ENCODE measurements at places on chromosomes 16 and 17.

GRCh38 chr17:2855063-2855600 is 58.9 kb downstream of the RAP1GAP2 start:
- DNase-seq = no peak

DNA sequence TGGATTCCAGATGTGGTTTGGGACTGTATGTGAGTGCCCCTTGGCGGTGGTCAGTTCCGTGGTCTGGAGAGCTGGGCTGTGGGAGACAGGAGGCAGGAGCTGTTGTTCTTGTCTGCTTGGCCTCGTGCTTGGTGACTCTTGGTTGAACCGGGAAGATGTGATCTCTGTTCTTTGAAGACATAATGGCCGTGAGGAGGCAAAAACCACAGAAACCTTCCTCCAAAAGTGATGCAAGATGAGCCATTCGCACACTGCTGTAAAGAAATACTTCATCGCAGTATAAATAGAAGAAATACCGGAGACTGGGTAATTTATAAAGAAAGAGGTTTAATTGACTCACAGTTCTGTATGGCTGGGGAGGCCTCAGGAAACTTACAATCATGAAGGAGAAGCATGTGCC is 128.8 kb downstream of the RAP1GAP2 start:
- DNase-seq = no peak

- DNase-seq = no peak
These were observed 4.6 kb downstream of the PTGES3L start for GRCh38 chr17:42975265-42975664.

DNA sequence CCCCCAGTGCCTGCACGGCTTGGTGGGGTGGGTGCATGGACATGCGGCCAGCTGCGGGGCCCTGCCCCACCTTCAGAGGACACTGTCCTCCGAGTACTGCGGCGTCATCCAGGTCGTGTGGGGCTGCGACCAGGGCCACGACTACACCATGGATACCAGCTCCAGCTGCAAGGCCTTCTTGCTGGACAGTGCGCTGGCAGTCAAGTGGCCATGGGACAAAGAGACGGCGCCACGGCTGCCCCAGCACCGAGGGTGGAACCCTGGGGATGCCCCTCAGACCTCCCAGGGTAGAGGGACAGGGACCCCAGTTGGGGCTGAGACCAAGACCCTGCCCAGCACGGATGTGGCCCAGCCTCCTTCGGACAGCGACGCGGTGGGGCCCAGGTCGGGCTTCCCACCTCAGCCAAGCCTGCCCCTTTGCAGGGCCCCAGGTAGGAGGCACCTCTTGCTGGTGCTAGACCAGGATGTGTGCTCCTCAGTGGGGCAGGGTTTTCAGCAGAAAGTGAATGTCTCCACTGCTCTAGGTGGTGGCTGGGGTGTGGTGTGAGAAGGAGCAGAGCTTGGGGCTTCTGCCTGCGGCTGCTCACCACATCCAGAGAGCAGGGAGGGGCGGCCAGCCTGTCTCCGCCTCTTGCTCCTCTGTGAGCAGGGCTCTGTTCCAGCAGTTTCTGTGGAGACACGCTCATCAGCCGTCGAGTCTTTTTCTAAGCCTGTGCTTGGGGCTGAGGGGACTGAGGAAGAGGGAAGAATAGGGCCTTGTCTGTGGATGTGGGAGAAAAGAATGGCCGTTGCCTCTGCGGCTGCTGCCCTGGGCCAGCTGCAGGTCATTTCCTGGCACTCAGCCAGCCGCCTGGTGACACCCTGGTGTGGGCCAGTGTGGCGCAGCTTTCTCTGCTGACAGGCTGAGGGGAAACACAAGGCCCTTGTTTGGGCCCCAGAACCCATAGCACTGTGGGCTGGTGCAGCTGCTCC is 2.2 kb downstream of the ZNF276 start:
- DNase-seq = no peak

DNA sequence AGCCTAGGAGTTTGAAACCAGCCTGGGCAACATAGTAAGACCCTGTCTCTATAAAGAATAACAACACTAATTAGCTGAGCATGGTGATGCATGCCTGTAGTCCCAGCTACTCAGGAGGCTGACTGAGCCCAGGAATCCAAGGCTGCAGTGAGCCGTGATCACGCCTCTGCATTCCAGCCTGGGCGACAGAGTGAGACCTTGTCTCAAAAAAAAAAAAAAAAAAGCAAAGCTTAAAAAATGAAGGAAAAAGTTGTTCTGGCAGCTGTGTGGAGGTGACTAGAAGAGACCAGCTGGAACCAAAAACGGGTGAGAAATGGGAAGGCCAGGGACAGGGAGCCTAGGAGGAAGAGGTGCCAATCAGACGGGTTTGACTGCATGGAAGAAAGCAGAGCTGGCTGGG is 4.2 kb downstream of the BCL7C start:
- DNase-seq = no peak

GRCh38 chr16:86532526-86532815 is 22.1 kb downstream of the FOXF1 start:
- no peak for DNase-seq

- no peak for DNase-seq
These were observed 38.6 kb downstream of the CDH11 start for GRCh38 chr16:65083164-65083857.

- no peak for DNase-seq
These were observed 507 bp downstream of the FHOD1 start for GRCh38 chr16:67246756-67247191.

GRCh38 chr16:83212301-83212841 is 585.6 kb downstream of the CDH13 start:
- DNase-seq = no peak

- no peak for DNase-seq
These were observed 2.5 kb upstream of the HP start for GRCh38 chr16:72051818-72052217.

DNA sequence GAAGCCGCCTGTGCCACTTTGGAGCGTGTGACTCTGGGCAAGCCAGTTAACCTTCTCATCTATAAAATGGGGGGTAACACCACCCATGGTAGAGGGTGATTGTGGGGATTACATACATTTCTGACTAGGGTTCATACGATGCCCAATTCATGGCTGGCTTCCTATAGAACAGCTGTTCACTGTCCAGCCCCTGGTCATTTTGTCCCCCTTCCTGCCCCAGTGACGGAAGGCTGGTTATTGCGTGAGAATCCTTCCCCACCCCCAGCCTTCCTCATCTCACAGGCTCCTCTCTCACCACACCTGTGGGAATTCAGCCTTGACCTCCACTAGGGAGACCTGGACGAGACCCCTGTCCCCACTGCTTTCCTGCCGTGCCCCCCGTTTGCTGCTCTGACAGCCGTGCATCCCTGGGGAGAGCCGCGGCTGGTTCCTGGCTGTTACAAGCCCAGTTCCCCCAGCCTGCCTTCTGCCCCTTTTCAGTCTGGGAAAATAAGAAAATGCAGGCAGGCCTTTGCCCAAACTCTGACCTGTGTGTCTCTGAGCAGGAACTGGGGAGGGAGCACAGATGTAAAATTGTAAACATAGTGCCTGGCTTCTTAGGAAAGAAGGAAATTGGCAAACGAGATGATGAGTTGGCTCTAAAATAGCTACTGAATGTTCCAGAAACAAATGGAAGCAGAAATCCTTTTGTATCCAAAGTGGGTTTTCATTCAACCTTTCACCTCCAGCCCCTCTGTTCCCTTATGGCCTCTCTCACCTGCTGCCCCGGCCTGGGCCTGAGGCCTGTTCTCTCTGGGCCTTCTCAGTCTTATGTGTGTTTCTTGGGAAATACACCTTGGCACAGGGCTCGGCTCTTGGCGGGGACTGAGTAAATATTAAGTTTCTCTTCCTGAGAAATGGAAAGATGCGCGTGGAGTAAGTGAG is 67.3 kb downstream of the OR1D5 start:
- DNase-seq = no peak

DNA sequence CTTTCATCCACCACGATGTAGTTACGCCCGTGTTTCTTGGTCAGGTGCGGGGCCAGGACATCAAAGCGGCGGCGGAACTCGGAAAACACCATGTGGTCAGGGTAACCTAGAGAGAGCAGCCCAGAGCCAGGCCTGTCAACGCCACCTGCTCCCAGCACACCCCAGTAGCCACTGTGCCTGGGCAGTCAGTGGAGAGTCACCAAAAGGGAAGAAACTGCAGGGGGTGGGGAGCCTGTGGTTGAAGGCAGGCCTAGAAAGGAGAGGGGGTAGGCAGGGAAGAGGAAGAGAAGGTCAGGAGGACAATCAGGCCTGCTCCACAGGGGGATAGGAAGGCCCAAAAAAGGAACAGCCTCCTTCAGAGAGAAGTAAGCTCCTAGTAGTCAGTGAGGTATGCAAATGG is 64.1 kb downstream of the PIPOX start:
- DNase-seq = no peak
